ENCODE measurements at places on chromosomes 11 and 22.
A peak's percentile ranks its signal among the peaks of the same experiment; 100 is the strongest.

- no peak for DNase-seq
These were observed 358.1 kb upstream of the NARS2 start for GRCh38 chr11:78932757-78933156.

DNA sequence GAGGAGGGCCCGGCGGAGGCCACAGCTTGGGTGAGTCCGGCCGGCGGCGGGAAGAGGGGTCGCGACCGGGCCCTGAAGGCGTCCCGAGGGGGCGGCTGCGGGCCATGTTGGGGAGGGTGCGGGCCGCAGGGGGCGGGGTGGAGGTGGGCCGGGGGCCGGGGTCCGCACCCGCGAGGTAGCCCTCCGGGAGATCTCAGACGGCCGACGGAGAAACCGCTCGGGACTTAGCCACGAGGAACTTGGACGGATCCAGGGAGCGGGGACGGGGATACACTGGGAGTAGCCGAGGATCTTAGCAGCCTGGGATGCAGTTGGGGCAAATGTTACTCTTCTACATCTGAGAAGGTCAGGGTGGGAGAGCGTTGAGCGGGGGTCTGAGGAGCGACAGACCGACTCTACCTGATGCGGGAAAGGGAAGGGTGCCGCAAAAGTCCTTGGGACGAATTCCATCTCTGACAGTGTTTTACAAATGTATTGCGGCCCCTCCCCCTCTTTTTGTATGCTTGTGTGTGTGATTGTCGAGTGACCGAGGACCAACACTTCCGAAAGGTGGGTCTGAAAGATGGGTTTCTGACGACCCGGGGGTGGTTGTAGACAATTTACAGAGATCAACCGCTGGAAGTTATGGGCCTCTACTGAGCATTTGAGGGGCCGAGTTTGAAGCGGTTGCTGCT, 658 bp downstream of the STIP1 start:
- peak; percentile 53 for DNase-seq

DNA sequence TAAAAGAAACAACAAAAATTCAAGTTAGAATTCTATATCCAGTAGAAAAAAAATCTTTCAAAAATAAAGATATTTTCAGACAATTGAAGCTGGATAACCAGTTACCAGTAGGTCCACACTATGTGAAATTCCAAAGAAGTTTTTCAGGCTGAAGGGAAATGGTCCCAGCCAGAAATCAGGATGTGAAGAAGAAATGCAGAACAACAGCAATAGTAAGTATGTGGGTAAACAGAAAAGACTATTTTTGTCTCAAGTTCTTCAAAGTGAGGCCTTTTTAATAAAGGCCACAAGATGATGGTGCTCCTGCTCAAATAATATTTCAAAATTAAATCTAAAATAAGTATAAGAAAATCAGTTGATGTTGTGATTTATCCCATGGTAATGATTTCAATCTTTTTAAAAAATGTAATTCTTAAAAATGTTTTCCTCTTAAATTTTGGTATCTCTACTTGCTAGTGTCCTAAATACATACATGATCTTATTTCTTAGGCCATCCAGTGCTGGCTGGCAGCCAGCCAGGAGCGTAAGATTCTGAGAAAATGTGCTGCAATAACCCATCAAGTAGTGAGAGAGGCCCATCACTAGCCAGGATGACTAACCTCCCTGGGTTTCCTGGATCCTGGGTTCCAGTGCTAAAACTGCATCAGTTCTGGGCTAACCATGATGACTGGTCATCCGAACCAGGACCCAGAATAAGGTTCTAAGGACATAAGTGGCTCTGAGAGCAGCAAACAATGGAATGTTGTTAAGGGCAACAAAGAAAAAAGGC, 15.6 kb upstream of the UCP3 start:
- DNase-seq = peak; percentile 37

- DNase-seq = no peak
These were observed 66.8 kb upstream of the GRK3 start for GRCh38 chr22:25497716-25498115.

GRCh38 chr11:111298413-111299100, at the start of gene POU2AF3:
Gene POU2AF3 (plus strand): TSS chr11:111298546. CDS start chr11:111298582, 36 bp downstream.
- DNase-seq = no peak

DNA sequence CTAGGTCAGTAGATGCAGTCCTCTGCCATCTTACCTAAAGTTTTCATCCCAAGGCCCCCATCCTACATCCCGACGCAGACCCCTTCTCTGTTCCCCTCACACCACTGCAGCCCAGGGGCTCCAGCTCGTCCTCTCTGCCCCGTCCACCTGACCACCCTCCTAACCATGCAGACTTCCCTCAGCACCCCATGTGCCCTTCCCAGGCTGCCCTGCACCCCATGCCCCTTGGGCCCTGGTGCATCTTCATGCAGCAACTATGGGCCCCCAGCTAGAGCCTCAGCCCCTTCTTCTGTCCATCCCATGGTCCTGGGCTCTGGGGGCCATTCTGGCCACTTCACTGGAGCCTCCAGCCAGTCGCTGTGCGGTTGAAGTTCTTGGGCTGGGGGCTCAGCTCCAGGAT, 2.9 kb downstream of the PRR33 start:
- DNase-seq = no peak

DNA sequence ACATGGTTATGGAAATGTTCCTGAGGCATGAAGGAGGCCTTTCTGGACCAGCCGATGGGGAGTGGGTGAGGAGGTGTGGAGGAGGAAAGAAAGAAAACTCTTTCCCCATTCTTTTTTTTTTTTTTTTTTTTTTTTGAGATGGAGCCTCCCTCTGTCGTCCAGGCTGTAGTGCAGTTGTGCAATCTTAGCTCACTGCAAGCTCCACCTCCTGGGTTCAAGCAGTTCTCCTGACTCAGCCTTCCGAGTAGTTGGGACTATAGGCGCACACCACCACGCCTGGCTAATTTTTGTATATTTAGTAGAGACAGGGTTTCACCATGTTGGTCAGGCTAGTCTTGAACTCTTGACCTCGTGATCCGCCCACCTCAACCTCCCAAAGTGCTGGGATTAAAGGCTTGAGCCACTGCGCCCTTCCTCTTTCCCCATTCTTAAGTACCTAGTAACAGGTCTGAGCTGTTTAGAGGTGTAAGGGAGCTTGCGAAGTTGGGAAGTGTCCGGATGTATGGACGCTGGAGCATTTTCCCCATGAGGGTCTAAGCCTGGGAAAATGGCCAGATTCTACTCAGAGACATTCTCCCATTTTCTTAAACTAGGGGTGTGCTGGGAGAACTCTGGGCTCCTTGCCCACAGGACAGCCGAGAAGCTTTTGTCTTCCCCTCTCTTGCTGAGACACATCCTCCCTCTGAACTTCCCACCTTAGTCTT, 135.8 kb downstream of the TEAD1 start:
- DNase-seq = no peak

GRCh38 chr11:133985981-133986944, 29.5 kb upstream of the IGSF9B start:
- DNase-seq = no peak

- DNase-seq = no peak
These were observed 3.6 kb upstream of the PLXNB2 start for GRCh38 chr22:50310949-50311444.

DNA sequence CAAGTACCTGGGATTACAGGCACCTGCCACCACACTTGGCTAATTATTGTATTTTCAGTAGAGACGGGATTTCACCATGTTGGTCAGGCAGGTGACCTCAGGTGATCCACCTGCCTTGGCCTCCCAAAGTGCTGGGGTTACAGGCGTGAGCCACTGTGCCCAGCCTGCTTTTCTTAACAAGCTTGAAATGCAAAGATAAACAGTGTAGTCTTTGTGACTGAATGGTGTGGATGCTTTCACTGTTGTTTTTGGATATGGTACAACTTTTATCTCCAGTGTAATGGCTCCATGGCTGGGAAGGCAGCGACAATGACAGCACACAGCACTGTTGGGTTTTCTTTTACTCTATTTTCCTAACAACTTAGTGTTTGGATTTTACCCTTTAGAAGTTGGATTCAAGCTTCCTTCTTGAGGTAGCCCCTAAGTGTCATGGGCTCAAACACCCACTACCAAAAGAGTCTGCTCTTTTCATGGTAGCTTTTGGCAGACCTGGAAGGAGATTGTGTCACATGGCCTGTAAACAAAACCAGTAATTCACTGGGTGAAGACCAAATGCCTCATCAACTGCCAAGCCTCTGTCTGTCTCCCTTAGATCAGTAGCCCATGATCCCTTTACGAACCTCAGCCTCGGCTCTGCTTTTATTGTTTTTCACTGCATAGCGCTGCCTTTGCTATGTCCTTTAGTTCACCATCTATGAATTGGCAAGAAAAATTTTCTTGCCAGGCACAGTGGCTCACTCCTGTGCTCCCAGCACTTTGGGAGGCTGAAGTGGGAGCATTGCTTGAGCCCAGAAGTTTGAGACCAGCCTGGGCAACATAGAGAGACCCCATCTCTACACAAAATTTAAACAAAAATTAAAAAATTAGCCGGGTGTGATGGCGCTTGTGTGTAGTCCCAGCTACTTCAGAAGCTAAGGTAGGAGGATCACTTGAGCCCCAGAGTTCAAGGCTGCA, 6.4 kb downstream of the VPS51 start:
- DNase-seq = no peak

- no peak for DNase-seq
These were observed 48.3 kb downstream of the RAB30 start for GRCh38 chr11:83023410-83023809.

DNA sequence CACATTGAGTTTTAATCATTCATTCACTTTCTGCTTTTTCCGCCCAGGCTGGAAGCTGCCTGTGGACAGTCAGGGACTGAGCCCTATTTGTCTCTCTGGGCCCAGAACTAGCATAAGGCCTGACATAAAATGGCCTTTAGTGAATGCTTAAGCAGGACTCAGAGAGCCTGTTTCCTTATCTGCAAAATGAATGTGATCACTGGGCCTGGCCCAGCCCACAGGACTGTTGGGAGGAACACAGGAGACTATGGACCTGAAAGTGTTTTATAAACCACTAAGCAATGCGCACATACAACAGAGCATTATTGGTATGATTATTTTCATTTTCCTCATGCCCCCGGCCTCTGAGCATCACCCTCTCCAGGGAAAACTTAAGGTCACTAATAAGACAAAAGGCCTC, 3.9 kb upstream of the MYH9 start:
- DNase-seq = no peak

DNA sequence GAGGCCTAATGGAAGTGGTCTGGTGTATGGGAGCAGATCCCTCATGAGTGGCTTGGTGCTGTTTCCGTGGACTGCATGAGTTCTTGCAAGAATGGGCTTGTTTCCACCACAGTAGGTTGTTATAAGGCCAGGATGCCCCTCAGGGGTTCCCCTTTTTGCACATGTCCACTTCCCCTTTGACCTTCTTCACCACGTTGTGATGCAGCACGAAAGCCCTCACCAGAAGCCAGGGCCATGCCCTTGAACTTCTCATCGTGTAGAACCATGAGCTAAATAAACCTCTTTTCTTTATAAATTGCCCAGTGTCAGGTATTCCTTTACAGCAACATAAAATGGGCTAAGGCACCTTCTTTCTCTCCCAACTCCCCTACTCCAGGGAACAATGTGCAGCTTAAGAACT, 2.8 kb upstream of the NARS2 start:
- no peak for DNase-seq

DNA sequence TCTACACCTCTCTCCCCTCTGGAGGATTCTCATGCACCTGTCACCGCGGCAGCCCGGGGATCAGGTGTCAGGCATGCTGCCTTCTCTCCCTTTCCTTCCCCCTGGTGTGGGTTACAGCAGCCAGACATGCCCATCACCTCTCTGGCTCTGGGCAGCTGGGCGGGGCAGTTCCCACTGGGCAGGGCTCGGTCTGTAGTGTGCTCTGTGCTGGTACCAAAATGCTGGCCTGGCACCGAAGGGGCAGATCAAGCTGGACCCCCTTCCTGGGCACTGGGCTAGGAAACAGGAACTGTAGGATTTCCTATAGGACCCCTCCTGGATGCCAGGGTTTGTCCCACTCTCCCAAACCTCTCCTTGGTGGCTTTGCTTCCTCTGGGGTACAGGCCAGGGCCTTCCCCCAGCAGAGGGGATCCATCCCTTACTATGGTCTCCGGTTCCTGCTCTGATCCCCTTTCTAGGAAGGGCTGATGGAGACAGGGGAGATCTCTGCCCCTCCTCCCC, 821 bp downstream of the GAL3ST1 start:
- no peak for DNase-seq

- peak; percentile 45 for DNase-seq
These were observed 666 bp upstream of the OVOL1 start for GRCh38 chr11:65786008-65786785.

DNA sequence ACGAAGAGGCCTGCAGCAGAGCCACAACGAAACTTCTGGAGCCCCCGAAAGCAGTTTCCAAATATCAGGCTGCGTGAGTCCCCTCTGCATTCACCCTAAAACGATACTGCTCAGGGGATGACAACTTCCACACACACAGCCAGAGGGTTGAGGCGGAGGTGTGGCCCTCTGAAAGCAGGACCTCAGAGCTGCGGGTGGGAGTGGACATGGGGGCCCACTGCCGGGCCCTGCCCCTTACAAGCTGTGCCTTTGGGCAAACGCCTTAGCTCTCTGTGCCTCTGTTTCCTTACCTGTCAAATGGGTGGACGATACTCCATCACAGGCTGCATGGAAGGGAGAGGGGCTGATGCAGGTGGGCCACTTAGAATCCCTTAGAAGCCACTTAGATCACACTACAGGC, 53.1 kb downstream of the TRMU start:
- DNase-seq = no peak

DNA sequence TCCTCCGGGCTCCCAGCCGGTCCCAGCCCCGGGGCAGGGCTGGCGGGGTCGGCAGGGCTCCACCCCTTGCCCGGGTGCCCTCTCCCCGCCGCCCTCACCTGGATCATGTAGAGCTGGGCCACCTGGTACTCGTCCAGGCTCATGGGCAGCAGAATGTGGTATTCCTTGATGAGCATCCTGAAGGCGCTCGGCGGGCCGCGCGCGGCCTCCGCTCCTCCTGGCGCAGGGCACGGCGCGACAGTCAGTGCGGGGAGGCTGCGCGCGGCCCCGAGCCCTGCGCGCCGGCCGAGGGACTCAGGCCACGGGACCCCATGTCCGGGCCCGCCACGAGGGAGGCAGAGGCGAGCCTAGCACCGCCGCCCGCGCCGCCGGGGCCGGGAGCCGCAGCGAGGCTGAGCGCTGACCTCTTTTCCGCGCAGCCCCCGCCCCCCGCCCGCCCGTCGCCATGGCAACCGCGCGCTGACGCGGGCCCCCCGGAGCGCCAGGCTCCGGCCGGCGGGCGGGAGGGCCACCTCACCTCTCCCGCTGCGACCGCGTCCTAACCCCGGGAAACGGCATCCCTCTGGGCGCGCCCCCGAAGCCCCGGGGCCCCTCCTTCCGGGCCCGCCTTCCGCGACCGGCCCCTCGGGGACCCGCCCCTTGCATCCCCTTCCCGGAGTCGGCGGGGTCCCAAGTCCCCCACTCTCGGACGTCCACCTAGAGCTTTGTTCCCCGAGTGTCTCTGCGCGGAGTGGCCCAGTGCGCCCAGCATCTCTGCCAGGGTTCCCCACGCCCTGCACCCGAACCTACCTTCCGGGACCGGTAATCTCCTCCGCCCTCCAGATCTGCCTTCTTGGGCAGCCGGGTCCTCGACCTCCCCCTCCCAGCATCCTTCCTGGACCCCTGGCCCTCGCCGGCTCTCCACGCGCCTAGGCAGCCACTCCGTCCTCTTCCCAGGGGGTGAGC, 886 bp downstream of the PITPNM1 start:
- peak; percentile 48 for DNase-seq

DNA sequence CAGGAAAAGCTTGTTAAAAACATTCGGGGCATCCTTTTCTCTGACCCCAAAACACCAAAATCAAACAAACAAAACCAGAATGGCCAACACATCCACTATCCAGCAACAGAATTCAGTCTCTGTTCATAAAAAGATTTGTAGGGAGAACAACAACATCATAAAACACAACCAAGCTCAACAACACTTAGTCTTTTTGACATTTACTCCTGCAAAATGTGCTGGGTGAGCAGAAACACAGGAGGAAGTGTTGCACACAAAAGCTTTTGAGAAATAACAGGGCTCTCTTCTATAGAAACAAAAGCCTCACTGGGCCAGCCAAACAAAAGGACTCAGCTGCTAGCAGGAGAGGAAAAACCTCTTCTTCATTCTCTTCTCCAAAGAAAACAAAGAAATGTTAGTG, 736.0 kb upstream of the CCDC90B start:
- DNase-seq = no peak

Measured in CD4-positive, alpha-beta T cell treated with Interleukin-17A for 4 hours (primary cell).